Activated CD4-positive, alpha-beta memory T cell treated with anti-CD3 and anti-CD28 coated beads for 36 hours (primary cell): ENCODE measurements at places on chromosomes 3 and 15. TPM values are rescaled to one million over a fixed set of nuclear protein-coding genes. Genes with fewer than 3 reads are reported as not detected.

LRRC31 gene
- total RNA-seq, result not detected

- DNase-seq, result no peak
- H3K4me3 ChIP-seq, result no peak overlapping the region
- H3K4me1 ChIP-seq, result no peaks in the 10 kb centered on the region
- H3K27ac ChIP-seq, result no peak overlapping the region
These were observed 12.3 kb upstream of the PDZRN3 start for GRCh38 chr3:73637042-73637441.

- no peaks in the 10 kb centered on the region for H3K27me3 ChIP-seq
- H3K4me3 ChIP-seq, result no peak overlapping the region
- no peaks in the 10 kb centered on the region for H3K36me3 ChIP-seq
- H3K4me1 ChIP-seq, result no peaks in the 10 kb centered on the region
These were observed 1455.9 kb downstream of the SI start for GRCh38 chr3:163622384-163622783.

GRCh38 chr15:90607361-90607760, 77.6 kb downstream of the CRTC3 start:
- H3K27me3 ChIP-seq, result no peaks in the 10 kb centered on the region
- peaks cover 14% of the 10 kb centered on the region for H3K4me1 ChIP-seq
- no peak overlapping the region for H3K4me3 ChIP-seq
- no peak overlapping the region for H3K27ac ChIP-seq
- peaks cover 18% of the 10 kb centered on the region for H3K36me3 ChIP-seq

DNA sequence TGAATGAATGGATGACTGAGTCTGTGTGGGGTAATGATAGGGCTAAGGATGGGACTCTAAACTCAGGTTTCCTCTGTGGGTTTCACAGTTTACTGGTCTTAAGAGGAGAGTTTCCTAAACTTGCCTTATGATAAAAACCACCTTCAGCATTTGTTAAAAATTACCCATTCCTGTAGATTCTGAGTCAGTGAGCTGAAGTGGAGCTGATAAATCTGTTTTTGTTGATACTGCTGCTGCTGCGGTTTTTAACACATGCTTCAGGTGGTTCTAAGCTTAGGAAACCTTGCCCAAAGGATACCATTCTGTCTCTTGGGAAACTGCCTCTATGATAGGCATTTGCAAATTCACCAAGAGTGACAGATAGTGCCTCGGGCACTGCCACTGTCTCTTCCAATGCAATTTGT, 52.6 kb downstream of the MECOM start:
- H3K27ac ChIP-seq, result no peak overlapping the region
- H3K27me3 ChIP-seq, result peaks cover 12% of the 10 kb centered on the region

DNA sequence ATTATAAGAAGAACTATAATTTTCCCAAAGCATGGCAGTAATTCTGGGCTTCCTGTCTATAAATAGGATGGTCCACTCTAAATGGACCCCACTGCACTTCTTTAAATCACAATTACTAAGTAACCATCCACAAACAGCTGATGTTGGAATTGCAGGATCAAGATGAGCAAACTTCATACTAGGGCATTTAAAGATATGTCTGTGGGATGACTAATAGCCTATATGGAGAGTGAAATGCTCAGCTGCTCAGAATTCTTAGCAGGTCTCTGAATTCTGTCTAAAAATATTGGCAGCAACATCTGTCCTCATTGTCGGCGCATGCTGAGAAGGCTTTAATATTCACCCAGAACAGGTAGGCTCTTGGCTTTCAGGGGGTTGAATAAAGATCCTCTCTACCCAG, 140.4 kb downstream of the SATB1 start:
- H3K27me3 ChIP-seq, result peaks cover 3% of the 10 kb centered on the region
- no peak overlapping the region for H3K27ac ChIP-seq
- DNase-seq, result no peak
- H3K36me3 ChIP-seq, result no peaks in the 10 kb centered on the region
- no peaks in the 10 kb centered on the region for H3K4me1 ChIP-seq

ATP10A gene
- total RNA-seq, result 17.2 TPM
